ENCODE measurements at places on chromosomes 1 and 21.
A peak's percentile ranks its signal among the peaks of the same experiment; 100 is the strongest.

DNA sequence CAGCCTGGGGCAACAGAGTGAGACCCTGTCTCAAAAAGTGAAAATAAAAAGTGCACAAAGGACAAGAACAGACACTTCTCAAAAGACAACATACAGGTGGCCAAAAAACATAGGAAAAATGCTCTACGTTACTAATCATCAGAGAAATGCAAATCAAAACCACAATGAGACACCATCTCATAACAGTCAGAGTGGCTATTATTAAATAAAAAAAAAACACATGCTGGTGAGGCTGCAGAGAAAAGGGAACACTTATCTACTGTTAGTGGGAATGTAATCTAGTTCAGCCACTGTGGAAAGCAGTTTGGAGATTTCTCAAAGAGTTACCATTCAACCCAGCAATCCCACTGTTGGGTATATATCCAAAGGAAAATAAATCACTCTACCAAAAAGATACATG, 173.2 kb downstream of the SMYD3 start:
- DNase-seq: no peak

GRCh38 chr1:173478094-173478674, 1.0 kb downstream of the PRDX6 start:
- DNase-seq: no peak

DNA sequence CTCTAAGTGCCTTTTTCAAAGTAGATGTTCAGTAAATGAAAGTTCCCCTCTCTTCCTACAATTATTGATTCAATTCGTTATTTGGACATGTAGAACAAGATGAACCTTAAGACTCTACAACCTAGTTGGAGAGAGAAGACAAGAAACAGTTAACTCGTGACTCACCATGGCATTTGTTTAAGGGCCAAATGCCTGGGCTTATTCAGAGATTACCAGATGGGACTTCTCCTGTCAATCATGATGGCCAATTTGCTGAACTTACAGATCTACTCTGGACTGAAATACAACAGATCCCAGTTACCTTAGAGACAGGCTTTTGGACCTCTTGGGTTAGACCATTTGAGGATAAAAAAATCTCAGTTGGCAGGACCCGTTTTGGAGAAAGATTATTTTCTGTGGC, 93.5 kb downstream of the C1orf94 start:
- DNase-seq: no peak

DNA sequence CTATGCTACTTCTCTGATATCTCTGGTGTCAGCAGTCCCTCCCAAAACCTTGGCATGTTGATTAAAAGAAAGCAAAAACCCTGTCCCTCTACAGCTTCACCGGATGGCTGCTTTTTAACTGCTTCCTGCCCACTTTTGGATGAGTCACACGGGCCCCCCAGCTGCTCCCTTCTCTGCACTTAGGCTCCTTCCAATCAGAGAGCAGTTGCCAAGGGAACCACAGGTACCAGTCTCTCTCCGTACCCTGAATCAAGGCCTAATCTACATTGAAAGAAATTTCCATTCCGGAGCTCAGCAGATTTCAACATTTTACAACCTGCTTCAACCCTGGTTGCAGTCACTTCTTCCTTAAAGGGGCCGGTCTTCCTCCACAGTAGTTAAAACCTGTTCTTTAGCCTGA, 70.6 kb upstream of the GJB5 start:
- DNase-seq: no peak

GRCh38 chr1:64263335-64263734, 59.9 kb downstream of the UBE2U start:
- no peak for DNase-seq

GRCh38 chr1:158185770-158186169, 5.1 kb downstream of the CD1D start:
- no peak for DNase-seq

DNA sequence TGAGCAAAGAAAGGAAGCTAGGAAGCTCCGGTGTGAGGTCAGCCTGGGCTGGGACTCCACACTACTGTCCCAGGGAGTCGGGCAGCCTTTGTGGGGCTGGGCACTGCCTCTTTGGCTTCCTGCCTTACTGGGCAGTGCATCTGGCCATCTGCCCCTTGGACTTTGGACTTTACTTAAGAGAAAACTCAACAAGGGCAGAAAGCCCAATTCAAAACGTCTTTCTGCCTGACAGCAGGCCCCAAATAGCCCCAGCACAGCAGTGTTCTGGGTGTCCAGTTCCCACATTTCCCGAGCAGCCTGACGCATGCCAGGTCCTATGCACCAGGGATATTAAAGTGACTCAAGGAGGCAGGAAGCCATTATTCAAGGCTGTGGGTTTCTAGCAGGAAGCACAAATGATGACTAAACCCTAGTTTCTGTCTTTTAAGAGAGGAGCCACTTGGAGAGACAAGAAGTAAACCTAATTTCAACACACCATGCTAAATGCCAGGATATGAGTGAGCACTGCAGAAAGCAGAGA, 37.9 kb upstream of the EDEM3 start:
- no peak for DNase-seq

DNA sequence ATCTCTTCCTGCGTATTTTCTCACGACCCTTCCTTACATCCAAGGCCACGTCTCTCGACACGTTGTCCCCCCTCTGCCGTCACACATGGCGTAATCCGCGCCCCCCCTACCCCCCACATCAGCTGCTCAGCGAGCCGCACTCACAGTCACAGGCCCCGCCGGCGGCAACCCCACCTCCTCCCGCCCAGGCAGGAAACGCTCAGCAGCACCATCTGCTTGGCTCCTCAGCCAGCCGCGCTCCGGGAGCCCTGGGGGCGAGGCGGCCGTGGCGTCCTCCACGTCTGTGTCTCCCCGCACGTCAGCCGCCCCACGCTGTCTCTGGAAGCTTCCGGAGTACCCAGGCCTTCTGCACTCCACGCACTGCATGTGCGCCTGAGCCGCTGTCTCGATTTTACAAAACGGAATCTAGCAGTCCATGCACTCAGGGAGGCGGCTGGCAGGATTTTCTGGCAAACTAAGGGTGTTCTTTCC, 64.6 kb downstream of the SIK1 start:
- DNase-seq: peak; percentile 79

DNA sequence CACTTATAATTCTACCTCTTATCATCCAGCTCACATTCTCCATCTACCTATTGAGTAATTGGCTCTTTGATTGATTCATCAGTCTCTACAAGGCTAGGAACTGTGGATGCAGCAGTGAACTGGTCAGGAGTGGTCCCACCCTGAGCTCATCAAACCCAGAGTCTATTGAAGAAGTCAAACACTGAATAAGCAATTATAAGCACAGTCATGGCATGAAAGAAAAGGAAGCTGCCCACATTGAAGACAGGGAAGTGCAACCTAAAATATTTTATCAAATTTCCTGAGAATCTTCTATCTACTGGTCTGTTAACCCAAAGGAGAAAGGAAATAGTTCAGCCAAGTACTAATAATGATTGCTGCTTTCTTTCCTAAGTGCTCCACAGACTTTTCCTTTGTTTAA, 35.7 kb downstream of the ACP6 start:
- DNase-seq: no peak

GRCh38 chr1:208238710-208239472, 5.3 kb downstream of the PLXNA2 start:
- peak; percentile 43 for DNase-seq

DNA sequence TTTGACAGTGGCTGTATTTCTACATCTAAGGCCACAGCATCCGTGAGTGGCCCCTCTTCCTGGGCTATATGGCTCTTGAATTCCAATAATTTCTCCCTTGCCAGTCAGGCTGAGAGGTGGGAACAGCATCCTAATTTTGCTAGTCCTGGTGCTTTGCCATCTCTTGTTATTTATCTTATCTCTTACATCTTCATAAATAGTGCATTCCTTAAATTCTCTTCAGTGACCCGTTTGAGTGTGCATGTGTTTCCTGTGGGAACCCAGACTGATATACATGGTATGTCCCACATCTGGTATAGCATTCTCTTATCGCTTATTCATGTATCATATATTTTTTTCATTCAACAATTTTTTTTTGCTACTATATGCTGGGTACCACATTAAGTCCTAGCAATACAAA, 9.9 kb downstream of the S100A11 start:
- no peak for DNase-seq

- DNase-seq: peak; percentile 9
Observed at GRCh38 chr1:180863158-180863775, 49.4 kb upstream of the KIAA1614 start.

- no peak for DNase-seq
Observed at GRCh38 chr1:42961312-42962091, 2.8 kb upstream of the SLC2A1 start.

DNA sequence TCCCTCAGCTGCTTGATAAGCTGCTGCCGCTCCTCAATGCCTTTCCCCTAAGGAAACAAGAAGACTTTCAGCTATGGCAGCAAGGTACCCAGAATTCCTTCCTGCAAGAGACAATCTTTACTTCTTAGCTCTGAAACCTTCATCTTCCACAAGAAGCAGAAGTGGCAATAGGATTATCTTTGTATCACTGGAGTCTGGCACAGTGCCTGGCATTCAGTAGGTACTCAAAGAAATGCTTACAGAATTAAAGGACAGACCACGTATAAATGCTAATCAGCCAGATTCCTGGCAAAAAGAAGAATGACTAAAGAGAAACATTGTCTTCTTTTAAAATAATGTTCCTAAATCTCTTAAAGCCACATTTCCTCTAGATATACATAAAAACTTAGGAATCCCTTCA, 43.7 kb downstream of the SLC27A3 start:
- no peak for DNase-seq

GRCh38 chr1:247156787-247157232, 15.0 kb downstream of the ZNF124 start:
- DNase-seq: no peak

DNA sequence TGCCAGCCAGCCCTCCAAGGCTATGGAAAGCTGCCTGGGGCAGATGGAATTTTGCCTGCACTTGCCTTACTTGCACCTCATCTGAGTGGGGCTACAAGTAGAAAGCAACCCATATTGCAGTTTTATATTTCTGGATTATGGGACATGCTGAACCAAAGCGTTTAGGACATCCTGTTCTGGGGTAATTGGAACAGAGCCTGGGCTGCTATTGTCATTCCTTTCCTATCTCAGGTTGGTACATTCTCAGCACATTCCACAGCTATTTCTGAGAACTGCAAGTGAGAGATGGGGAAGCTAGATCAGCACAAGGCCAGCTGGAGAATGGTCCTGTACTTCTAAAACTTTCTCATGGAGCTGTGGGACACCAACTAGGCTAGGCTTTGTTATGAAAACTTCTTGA, 713.8 kb downstream of the KCNT2 start:
- no peak for DNase-seq

- no peak for DNase-seq
Observed at GRCh38 chr1:16139473-16139962, 16.4 kb downstream of the EPHA2 start.

All from germinal center (tissue), 1 donor.